HFFc6 (cell line): ENCODE measurements at places on chromosomes 11 and 22. TPM values are rescaled to one million over a fixed set of nuclear protein-coding genes. Genes with fewer than 3 reads are reported as not detected.

The NARS2 gene
- 10.1 to 11.6 TPM (median 10.7 TPM) in 3 replicates for total RNA-seq

The FJX1 gene
- total RNA-seq = 40.7 to 58.6 TPM (median 48.2 TPM) in 3 replicates

The ZP1 gene
- 0.13 to 0.31 TPM in 2 of 3 replicates, not detected in the other for total RNA-seq

The STK33 gene
- 0.18 to 3.1 TPM (median 0.73 TPM) in 3 replicates for total RNA-seq

The JHY gene
- 6.2 to 6.5 TPM (median 6.3 TPM) in 3 replicates for total RNA-seq

The CCND1 gene
- 1,259 and 1,775 TPM in 2 replicates for total RNA-seq

The KCNJ1 gene
- not detected in 3 replicates for total RNA-seq

The RBM4 gene
- 130 to 150 TPM (median 145 TPM) in 3 replicates for total RNA-seq

The XNDC1N gene
- total RNA-seq = 3.1 to 3.4 TPM (median 3.3 TPM) in 3 replicates

The FOLR2 gene
- total RNA-seq = not detected in 3 replicates

The SCUBE1 gene
- not detected in 3 replicates for total RNA-seq

The SMTNL1 gene
- not detected in 2 replicates for total RNA-seq

The ANGPTL5 gene
- total RNA-seq = not detected in 3 replicates
